NCI-H460 (cell line): ENCODE measurements at places on chromosomes 2 and 18. TPM values are rescaled to one million over a fixed set of nuclear protein-coding genes. Genes with fewer than 3 reads are reported as not detected.
A peak's percentile ranks its signal among the peaks of the same experiment; 100 is the strongest.

The CHST10 gene
- 14.0 and 16.2 TPM in 2 replicates for total RNA-seq

The BMP10 gene
- total RNA-seq = not detected in 2 replicates

DNA sequence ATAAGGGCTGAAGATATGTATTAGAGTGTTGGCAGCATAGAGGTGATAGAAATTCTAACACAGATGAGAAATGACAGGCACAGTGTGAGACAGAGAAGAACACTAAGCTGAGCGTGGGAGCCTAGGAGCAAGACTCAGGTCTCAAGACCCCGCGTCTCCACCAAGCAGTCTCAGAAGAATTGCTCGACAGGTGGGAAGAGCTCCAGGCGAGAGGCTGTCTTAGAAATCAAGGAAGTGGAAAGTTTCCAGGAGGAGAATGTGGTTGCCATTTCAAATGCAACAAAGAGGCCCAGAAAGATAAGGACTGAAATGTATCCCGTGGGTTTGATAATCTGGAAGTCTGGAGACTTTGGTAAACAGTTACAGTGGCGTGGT, 31.5 kb upstream of the CAB39 start:
- DNase-seq = no peak

- DNase-seq = no peak
Measured at GRCh38 chr2:109185821-109186570, 57.0 kb downstream of the SH3RF3 start.

DNA sequence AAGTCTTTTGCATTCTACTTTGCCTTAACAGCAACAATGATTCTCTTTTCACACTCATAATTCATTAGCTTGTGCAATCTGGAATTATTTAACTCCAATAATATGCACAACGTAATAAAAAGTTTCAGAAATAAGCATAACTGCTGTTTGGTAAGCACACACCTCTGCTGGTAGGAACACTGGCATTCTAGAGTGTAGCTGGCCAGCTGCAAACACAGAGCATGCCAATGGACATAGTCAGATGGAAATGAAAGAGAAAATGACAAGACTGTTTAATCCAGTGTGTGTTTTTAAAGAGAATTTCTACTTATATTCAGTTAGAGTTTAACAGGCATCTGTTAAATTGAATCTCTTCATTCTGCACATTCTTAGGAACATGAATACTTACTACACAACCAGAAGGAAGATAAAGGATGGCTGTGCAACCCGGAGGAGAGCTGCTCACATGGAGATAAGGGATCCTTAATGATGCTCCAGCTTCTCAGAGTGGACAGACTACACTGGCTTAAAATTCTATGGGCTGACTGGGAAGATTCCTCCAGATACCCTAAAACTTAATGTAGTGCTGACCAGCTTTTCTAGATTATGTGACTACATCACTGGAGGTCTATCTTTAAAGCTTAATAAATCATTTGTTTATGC, 94.6 kb upstream of the CHAC2 start:
- no peak for DNase-seq

GRCh38 chr2:78330193-78330592, 695.3 kb upstream of the REG3G start:
- no peak for DNase-seq

DNA sequence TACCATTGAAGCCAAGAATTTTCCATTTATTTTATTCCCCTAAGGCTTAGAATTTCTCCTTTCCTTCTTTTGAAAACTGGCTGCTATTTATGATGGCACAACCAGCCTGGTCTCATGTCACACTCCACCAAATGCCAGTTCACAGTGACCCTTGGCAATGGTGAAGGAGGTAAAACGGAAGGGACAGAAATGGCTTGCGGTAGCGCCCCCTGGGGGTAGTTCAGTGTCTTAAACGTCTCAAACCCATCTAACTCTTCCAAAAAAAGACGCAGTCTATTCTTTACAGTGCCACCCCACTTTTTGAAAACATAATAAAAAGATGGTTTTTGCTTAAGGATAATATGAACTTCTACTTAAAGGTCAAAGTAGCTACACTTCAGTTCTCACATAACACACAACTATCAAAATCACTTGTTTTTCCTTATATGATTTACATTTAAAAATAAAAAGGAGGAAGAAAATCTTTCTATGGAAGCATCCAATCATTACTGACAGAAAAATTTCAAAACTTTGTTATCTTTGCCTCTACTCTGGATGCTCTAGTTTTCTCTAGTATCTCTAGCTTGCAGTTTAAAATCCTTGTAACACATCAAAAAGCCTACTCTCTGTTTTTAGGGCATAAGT, 28.0 kb downstream of the PNO1 start:
- peak; percentile 43 for DNase-seq

GRCh38 chr2:16890081-16890480, 224.4 kb upstream of the CYRIA start:
- no peak for DNase-seq

DNA sequence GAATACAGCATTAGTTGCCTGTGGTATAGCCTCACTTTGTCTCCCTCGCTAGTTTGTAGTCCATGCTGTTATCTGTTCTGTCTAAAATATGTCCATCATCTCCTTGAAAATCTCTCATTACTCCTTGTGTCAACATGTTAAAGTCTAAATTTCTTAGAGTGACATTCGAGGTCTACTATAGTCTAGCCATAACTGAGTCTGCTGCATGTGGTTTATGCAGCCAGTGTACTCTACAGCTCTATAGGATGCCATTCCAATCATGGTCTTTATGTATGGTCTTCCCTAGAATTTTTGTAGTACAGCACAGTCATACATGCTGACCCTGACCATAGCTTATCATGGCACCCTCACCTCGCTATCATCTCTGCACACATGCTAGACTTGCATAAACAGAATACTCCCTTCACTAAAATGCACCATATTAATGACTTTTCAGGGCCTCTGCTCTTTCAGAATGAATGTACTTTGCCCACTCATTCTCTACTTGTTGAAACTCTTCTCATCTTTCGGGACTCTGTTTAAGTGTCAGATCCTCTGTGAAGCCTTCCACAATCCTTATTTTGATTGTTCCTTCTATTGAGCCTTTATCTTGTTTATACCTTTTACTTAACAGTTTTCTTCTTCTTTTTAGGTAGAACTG, 12.8 kb downstream of the TANK start:
- DNase-seq = no peak

- peak; percentile 86 for DNase-seq
Measured at GRCh38 chr2:240250985-240251847, 110.8 kb upstream of the OTOS start.

DNA sequence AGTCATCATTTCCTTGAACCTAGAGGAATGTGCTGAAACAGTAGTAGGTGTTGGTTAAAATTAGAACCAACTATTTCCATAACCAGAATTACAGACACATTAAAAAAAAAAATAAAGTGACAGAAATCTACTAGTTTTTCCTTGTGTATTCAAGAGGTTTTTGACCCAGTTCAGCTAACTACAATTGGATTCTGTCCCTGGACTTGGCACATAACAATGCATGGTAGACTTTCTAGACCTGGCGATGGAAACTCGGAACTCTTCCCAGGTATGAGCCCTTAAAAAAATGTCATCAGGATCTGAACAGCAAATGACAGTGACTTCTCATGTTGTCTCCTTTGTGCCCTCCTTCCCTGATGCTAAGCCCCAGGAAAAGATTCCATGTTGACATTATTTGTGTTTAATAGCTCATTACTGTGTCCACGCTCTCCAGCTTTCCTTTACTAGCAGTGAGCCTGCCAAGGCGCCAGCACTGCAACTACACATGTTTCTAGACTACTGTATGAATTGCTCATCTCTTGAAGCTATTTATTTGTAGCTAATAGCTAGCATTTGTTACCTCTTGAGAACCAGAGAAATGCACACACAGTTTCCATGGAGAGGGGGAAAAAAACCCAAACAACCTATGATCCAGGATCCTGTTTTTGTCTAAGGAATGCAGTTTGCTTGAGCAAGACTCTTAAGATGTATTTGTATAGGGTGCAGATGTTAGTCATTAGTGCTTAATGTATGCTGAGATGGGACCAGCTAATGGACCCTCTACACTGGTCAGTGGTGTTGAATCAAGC, 148.5 kb downstream of the FMNL2 start:
- no peak for DNase-seq

DNA sequence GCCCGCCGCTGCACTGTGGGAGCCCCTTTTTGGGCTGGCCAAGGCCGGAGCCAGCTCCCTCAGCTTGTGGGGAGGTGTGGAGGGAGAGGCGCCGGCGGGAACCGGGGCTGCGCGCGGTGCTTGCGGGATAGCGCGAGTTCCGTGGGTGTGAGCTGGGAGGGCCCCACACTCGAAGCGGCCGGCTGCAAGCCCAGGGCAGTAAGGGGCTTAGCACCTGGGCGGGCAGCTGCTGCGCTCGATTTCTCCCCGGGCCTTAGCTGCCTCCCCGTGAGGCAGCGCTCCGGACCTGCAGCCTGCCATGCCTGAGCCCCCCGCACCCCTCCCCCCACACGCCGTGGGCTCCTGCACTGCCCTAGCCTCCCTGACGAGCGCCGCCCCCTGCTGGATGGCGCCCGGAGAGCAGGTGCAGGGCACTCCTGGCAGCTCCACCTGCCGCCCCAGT, 124.4 kb downstream of the CCDC178 start:
- no peak for DNase-seq

DNA sequence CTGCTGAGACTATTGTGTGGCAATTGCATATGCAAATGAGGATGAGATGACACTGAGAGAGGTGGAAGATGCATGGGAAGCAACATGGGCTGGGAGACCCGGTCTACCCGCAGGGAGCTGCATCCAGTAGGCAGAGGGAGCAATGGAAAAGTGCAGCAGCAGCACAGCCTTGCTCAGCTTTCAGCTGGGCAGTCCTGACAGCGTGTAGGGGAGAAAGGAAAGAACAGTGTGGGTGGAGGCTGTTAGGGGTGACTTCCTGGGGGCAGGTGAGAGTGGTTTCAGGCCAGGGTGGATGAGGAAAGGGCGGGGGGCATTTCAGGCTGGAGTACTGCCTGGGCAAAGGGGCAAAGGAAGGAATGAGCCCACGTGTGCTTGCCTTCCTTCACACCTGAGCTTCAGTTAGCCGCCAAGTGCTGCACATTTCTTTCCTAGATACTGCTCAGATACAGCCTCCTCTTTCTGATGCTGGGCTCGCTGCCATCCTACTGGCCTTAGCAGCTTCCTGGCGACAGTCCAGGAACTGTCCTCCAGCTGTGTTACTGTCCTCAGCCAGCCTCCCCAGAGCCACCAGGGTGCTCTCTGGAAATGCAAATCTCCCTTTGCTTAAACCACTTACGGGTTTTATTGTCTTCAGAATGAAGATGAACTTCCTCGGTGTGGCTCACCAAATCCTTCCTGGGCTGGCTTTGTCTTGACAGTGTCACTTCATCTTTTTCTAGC, 276.3 kb downstream of the TSN start:
- no peak for DNase-seq

- DNase-seq = no peak
Measured at GRCh38 chr2:238114331-238114841, 14.2 kb downstream of the ESPNL start.
